ENCODE measurements at places on chromosomes 2 and 18. TPM values are rescaled to one million over a fixed set of nuclear protein-coding genes. Genes with fewer than 3 reads are reported as not detected.

GRCh38 chr18:41371156-41372045, 583.6 kb upstream of the PIK3C3 start:
- DNase-seq = no peak

The AP1S3 gene
- total RNA-seq = 9.5 TPM

DNA sequence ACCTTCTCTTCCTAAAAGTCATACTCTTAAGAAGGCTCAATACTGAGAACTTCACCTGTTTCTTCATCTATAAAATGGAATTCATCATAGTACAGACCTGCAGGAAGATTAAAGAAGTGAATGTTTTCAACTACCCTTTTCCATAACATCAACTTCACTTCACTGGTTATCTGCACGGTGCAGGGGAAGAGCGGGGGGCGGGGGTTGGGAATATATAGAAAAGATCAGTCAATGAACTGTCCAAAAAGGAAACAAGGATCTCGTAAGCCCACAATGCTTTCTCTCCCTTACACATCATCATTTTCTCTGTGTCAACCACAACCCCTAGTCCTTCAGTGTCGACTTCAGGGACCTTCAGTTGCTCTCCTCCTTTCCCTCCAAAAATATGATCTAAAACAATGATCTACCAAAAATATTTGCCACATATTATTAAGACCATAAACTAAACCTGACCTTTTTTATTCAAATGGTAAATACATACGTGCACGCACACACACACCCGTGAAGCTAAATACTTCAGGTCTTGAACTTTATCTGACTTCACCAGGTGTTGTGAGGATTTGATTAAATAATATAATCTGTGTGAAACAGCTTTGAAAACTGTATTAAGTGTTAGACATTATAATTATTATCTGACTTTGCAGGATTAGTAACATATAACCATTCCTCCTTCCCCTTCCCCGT, 4.9 kb downstream of the MBOAT2 start:
- no peak for DNase-seq

GRCh38 chr2:214547931-214548330, 137.1 kb downstream of the VWC2L start:
- no peak for DNase-seq

DNA sequence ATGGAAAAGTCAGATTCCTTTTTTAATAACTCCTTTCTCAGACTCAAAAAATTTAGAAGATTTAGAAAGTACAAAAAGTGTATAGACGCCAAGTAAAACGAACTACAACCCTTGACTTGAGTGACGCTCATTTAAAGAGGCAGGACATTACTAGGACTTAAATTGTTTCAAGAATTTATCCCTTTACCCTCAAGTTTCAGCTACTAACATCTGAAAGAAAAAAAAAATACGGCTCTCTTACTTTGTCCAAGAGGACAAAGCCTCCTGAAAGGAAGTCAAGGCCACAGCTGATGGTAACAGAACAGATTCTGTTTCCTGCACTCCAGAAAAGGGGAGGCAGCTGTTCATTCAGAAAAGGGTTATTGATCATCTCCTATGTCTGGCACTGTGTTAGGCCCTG, 57.6 kb upstream of the PKDCC start:
- no peak for DNase-seq

- DNase-seq = no peak
Measured at GRCh38 chr2:37489041-37489456, 144.6 kb downstream of the QPCT start.

DNA sequence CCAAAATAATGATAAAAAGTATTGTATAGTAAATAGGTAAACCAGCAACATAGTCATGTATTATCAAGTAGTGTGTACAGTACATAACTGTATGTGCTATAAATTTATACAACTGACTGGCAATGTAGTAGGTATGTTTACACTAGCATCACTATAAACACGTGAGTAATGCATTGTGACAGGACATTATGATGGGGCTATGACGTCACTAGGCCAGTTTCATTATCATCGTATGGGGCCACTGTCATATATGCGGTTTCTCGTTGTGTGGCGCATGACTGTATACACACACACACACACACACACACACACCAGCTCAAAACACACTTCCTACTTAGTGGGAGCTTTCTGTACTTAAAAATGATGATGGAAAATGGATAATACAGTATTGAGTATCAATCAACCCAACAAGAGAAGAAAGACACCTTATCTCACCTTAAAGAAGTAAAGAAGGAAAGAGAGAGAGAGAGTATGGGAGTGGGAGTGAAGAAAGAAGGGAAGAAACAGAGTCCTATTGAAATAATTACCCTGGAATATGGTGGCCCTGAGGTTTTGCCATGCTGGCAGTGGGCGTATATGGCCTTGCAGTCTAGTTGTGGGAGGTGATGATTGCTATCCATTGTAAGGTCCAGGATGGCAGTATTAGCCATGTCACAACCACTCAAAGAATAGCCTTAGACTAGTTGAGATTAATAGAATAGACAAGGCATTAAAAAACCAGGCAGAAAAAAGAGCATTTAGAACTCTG, 186.4 kb upstream of the ZNF521 start:
- DNase-seq = no peak

The UGT1A3 gene
- total RNA-seq = not detected

GRCh38 chr2:197576631-197577030, 60.8 kb downstream of the MOB4 start:
- DNase-seq = no peak

DNA sequence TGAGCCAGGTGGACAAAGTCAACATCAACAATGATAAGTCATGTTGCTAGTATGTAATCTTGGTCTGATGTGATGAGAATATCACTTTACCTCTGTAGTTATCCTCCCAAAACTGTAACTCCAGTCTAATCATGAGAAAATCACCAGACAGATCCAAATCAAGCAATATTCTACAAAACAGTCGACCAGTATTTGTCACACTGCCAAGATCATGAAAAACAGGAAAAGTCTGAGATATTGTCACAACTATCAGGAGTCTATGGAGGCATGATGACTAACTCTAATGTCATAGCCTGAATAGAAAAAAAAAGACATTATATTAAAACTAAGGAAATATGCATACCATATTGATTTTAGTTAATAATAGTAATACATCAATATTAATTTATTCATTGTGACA, 1883.3 kb upstream of the CELF4 start:
- DNase-seq = no peak

GRCh38 chr18:25662272-25662671, 310.3 kb upstream of the ZNF521 start:
- no peak for DNase-seq

GRCh38 chr18:26540043-26540628, 8.2 kb downstream of the KCTD1 start:
- no peak for DNase-seq

DNA sequence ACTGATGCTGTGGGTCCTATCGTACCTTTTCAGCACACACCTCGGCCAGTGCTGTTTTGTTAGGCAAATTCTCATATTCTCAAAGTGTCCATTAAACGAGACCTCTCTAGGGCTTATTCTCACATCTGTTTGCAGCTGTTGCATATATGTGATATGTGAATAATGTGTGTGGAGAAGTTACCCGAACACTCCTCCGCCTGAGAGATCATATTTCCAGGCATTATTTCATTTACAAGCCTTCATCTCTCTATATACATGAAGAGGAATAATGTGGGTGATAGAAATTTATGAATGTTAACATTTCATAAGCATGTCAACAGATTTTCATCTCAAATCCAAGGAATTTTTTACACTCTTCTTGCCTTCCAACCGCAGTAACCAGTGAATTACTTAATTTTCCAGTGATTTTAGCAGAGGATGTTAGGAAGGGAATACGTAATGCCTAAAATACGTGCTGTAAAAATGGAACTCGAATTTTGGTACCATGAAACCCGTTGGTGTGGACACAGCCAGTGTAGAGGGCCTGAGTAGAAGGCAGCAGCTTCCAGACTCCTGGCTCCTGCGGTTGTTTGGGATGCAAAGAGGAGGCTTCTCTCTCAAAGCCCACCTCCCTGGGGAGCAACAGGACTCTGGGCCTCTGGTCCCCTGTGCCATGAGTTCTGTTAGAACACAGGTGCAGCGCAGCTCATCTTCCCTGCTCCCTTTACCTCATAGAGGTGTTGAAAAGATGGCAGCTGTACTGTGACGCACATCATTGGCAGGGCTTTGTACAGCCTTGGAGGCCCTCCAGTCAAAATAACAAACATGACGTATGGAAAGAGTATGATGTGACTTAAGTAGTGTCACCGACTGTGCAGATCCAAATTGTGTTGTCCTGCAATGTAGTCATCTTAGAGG, 280.1 kb downstream of the NEDD4L start:
- no peak for DNase-seq

- DNase-seq = no peak
Measured at GRCh38 chr2:209682646-209683045, 89.0 kb upstream of the UNC80 start.

DNA sequence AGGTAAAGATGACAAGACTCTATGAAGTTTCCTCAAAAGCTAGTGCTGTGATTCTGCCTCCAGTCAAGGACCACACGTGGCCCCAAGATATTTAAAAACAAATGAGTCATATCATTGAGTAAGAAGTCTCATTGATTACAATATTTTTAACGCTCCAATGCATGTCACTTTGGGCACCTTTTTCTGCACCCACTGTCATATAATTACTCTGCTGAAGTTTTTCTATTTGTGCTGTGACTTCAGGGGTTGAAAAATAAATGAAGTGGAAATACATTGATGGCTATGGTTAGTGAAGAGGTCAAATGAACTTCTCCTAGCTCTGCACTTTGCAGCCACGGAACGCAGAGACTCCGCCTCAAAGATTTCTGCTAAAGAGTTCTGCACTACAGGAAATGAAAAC, 344.3 kb upstream of the KYNU start:
- DNase-seq = no peak

GRCh38 chr2:241413929-241414580, 58.0 kb downstream of the FARP2 start:
- DNase-seq = no peak

DNA sequence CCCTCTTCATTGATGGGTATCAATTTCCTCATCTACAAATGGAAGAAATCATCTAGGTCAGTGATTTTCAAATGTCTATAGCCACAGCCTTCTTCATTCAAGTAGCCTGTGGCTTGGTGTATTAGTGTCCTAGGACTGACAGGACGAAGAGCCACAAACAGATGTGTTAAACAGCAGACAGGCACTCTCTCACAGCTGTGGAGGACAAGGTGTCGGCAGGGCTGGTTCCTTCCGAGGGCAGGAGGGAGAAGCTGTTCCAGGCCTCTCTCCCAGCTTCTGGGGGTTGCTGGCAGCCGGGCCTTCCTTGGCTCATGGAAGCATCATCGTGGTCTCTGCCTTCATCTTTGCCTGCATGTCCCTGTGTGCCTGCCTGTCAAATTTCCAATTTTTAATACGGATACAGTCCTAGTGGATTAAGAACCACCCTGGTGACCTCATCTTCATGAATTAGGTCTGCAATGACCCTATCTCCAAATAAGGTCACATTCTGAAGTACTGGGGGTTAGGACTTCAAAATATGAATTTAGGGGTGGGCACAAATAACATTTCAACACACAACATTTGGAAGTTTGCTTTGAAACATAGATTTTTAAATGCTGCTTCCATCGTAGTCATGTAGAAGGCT, 86.5 kb downstream of the PTGR3 start:
- DNase-seq = no peak

DNA sequence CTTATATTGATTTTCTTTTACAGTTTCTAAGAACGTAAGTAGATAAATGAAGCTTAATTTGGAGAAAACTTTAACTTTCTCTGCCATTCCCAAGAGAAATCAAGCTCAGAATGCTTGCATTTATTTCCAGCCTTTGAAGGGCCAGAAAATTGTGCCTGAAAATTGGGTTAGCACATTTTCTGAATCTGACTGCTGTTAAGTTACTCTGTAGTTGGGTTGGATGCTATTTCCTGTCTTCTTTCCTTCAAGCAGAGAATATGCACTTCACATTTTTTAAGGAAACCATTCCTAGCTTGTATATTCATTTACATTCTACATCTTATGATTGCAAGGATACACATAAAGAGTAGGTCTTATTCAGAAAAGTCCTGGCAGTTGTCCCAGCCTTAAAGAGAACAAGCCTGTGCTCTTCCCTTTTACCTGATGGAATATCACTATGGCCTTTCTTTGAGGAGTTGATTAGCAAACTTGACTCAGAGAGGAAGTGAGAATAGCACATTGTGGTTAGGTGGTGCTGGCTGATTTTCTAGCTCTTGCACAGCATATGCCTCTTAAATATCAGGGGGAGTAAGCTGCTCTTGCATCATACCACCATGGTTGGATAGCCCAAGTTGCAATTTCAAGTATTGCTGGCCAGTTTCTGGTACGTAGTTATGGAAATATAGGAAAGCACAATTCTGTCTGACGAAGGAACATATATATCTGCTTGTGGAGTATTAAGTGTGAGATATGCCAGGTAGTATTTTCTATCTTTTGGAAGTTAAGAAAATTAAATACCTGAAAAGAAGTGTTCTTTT, 133.7 kb downstream of the COMMD1 start:
- no peak for DNase-seq

The GPR155 gene
- 2.6 TPM for total RNA-seq

DNA sequence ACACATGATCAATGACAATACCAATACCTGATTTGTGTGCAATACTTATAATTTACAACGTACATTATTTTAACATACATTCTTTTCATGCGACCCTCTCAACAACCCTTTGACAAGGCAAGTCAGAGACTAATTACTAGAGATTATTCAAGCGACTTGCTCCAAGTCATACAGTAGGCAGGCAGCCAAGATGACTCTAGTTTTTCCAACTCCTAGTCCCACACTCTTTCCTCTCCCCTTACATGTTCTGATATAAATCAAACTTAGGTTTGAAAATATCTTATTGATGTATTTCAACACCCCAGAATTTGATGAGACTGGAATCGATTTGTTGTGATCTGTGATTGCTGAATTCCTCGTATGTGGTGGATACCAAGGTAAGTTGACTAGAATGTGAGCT, 8.0 kb upstream of the CYP27C1 start:
- DNase-seq = no peak

GRCh38 chr2:22377268-22377667, 1007.7 kb upstream of the KLHL29 start:
- DNase-seq = no peak

The ALK gene
- 0.17 TPM for total RNA-seq

Measured in upper lobe of left lung (tissue), 6 donors.